ENCODE measurements at places on chromosomes 3 and 15.

GRCh38 chr3:153215497-153215896, 53.5 kb downstream of the RAP2B start:
- DNase-seq: no peak

GRCh38 chr3:187193181-187193580, 4.1 kb upstream of the RTP1 start:
- DNase-seq: no peak

- DNase-seq: no peak
Observed at GRCh38 chr3:157201648-157202278, 41.8 kb upstream of the CCNL1 start.

DNA sequence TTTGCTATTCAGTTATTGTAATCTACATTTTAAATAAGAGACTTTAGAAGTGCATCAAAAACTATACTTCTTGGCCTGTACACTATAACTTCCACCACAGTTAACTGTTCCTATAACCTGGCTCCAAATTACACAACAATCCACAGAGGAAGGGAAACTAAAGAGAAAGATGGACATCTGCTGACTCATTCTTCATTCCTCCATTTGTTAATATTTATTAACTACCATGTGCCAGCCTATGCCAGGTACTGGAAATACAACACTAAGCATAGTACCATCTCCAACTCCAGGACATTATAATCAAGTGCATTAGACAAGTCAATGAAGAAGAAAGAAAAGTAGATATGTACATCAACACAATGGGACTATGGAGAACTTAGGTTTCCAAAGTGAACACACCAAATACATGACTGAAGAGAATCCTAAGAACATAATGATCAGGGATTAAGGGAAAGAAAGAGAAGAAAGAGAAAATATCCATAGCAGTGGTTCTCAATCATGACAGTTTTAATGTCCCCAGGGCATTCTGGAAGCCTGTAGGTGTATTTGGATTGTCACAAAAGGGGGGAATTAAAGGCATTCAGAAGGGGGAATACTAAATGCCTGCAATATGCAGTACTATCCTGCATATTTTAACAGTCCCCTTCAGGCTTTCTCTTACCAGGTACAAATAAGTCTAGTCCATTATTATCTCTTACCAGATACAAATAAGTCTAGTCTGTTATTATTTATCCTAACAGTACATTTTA, 8.9 kb downstream of the ICE2 start:
- no peak for DNase-seq

DNA sequence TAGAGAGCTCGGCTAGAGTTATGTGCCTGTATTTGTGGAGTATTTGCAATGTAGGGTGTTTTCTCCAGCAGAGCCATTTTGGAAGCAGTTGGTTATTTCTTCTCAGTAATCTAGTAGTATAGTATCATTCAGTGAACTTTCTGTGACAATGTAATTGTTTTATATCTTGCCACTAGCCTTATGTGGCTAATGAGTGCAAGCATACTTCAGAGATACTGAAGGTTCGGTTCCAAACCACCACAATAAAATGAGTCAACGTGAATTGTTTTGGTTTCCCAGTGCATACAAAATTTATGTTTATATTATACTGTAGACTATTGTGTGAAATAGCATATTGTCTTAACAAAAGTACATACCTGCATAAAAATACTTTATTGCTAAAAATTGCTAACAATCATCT, 286.9 kb upstream of the TBL1XR1 start:
- DNase-seq: no peak

GRCh38 chr3:46299608-46300460, 54.1 kb upstream of the CCR2 start:
- DNase-seq: no peak

Measured in stimulated activated CD4-positive, alpha-beta T cell treated with anti-CD3 and anti-CD28 coated beads, Interleukin-1b, Interleukin-23, amount 100 ng/mL, for 1 hour (primary cell).